ENCODE measurements at places on chromosomes 3 and 15. TPM values are rescaled to one million over a fixed set of nuclear protein-coding genes. Genes with fewer than 3 reads are reported as not detected.

Gene AMOTL2
- 14.5 TPM for total RNA-seq

GRCh38 chr15:93042211-93042610 is 46.8 kb downstream of the RGMA start:
- no peak overlapping the region for H3K27ac ChIP-seq
- no peak for DNase-seq
- peaks cover 5% of the 10 kb centered on the region for H3K4me1 ChIP-seq
- H3K27me3 ChIP-seq, result no peaks in the 10 kb centered on the region

- no peak overlapping the region for H3K4me3 ChIP-seq
- no peaks in the 10 kb centered on the region for H3K4me1 ChIP-seq
- H3K27ac ChIP-seq, result no peak overlapping the region
- H3K27me3 ChIP-seq, result no peaks in the 10 kb centered on the region
- no peaks in the 10 kb centered on the region for H3K36me3 ChIP-seq
Measured at GRCh38 chr3:122356402-122356801, 26.6 kb downstream of the MIX23 start.

Gene FGD5
- 13.8 TPM for total RNA-seq

DNA sequence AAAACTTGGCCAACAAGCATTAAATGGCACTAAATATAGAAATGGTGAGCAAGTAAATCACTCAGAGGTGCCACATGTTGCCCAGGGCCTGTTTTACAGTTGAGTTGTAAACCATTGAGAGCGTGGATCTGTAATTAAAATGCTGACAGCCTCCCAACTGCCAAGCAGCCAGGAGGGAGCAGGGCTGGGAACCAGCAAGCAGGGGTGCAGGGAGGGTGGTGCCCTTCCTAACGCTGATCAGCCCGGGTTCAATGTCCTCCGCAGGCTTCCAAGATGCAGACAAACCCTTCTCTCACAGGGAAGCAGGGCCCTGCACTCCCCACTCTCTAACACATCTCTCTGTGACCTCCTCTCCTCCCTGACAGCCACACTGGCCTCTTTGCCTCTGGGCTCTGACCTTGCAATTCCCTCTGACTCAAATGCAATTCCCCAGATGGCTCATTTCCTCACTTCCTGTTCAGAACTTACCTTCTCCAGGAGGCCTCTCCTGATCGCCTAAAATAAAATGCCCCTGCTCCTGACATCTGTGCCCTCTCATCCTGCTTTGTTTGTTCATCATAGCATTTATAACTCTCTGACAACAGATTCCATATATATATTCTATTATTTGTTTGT is 40.0 kb downstream of the WNT7A start:
- no peak for DNase-seq
- H3K27me3 ChIP-seq, result no peaks in the 10 kb centered on the region
- H3K4me1 ChIP-seq, result no peaks in the 10 kb centered on the region
- H3K27ac ChIP-seq, result no peak overlapping the region
- no peaks in the 10 kb centered on the region for H3K36me3 ChIP-seq

DNA sequence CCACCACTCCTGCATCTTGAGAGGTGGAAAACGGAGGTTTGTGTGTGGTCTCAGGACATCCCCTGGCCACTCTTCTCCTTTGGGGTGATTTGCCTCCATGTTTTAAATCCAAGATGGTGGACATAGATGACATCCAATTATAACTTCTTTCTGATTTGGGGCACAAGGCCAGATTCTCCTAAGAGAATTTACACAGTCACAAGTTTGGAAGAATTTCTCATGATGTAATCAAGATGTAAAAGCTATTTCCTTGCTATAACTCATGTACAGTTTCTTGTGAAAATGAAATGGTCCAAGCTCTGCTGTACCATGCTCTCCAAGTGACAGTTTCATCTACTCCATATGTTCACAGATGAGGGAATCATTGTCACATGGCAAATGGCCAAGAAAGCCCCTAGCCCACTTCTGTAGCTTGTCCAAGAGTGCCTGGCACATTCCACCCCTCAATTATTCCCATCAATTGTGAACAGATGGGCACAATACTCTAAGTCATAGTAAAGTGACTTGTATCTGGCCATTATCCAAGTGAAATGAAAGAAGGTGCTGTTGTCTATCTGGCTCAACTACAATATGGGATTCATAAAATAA is 134.6 kb upstream of the ROPN1 start:
- H3K4me1 ChIP-seq, result no peaks in the 10 kb centered on the region
- H3K27me3 ChIP-seq, result no peaks in the 10 kb centered on the region
- H3K4me3 ChIP-seq, result no peak overlapping the region
- H3K27ac ChIP-seq, result no peak overlapping the region
- DNase-seq, result no peak

DNA sequence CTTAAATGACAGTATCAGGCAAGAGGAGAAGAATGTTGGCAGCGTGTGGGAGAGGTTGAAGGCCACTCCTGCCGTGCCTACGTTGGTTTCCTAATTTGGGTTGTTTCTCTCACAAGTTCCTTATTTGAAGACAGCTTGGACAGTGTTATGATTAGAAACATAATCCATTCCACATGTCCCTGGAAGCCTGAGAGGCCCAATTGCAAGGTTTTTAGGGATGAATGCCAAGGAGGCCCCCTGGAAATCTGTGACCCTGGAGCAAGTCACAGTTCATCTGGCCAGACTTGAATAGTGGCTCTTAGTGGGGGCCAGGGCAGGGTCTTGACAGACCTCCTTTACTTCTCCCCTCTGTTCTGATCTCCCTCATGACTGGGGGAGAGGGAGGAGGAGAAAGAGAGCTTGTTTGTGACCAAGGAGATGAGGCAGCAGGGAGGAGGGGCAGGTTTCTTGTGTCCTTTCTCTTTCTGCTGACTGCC is 584.4 kb upstream of the TBL1XR1 start:
- H3K27ac ChIP-seq, result peak overlapping the region; percentile 82
- H3K27me3 ChIP-seq, result no peaks in the 10 kb centered on the region
- DNase-seq, result peak; percentile 19
- H3K4me3 ChIP-seq, result no peak overlapping the region
- no peaks in the 10 kb centered on the region for H3K36me3 ChIP-seq

Gene CCDC39
- total RNA-seq, result 0.27 TPM

DNA sequence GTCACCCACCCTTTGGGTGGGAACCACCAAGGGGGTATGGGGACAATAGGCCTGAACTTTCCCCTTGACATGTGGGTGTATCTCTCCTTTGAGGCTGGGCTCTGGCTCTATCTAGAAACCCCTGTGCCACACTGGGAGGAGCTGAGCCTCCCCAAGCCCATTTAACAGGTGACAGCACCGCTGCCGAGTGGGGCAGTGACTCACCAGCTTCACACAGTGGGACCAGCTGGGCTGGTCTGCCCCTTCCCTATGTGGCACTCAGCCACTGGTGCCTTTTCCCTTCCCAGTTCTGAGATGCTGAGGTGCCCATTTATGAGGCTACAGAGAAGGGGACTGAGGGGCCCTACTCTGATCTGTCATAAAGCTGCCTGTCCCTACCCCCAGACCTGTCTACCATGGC is 5.1 kb downstream of the PSTPIP1 start:
- H3K27ac ChIP-seq, result no peak overlapping the region
- no peak for DNase-seq
- H3K27me3 ChIP-seq, result no peaks in the 10 kb centered on the region
- H3K4me1 ChIP-seq, result peaks cover 11% of the 10 kb centered on the region

Gene ZNF501
- total RNA-seq, result not detected

GRCh38 chr3:41346698-41347270 is 147.5 kb downstream of the CTNNB1 start:
- H3K4me1 ChIP-seq, result no peaks in the 10 kb centered on the region
- no peak overlapping the region for H3K27ac ChIP-seq
- H3K4me3 ChIP-seq, result no peak overlapping the region
- DNase-seq, result no peak

GRCh38 chr3:186670155-186670554 is 4.3 kb downstream of the HRG start:
- H3K36me3 ChIP-seq, result no peaks in the 10 kb centered on the region
- H3K27me3 ChIP-seq, result no peaks in the 10 kb centered on the region
- no peak overlapping the region for H3K4me3 ChIP-seq
- DNase-seq, result no peak
- H3K4me1 ChIP-seq, result no peaks in the 10 kb centered on the region

Gene CCR2
- total RNA-seq, result 1.8 TPM

Gene TMCO5A
- total RNA-seq, result not detected

- H3K4me1 ChIP-seq, result no peaks in the 10 kb centered on the region
- H3K27ac ChIP-seq, result no peak overlapping the region
- no peaks in the 10 kb centered on the region for H3K36me3 ChIP-seq
- H3K4me3 ChIP-seq, result no peak overlapping the region
- H3K27me3 ChIP-seq, result peaks cover 36% of the 10 kb centered on the region
Measured at GRCh38 chr3:56477646-56478045, 9.4 kb upstream of the ERC2 start.

- no peaks in the 10 kb centered on the region for H3K4me1 ChIP-seq
- DNase-seq, result no peak
- H3K27ac ChIP-seq, result no peak overlapping the region
- H3K36me3 ChIP-seq, result no peaks in the 10 kb centered on the region
- no peaks in the 10 kb centered on the region for H3K27me3 ChIP-seq
- no peak overlapping the region for H3K4me3 ChIP-seq
Measured at GRCh38 chr3:114510201-114510600, 216.4 kb downstream of the TIGIT start.

Gene ZNF385D
- 0.40 TPM for total RNA-seq

Gene GOLGA6B
- total RNA-seq, result not detected

DNA sequence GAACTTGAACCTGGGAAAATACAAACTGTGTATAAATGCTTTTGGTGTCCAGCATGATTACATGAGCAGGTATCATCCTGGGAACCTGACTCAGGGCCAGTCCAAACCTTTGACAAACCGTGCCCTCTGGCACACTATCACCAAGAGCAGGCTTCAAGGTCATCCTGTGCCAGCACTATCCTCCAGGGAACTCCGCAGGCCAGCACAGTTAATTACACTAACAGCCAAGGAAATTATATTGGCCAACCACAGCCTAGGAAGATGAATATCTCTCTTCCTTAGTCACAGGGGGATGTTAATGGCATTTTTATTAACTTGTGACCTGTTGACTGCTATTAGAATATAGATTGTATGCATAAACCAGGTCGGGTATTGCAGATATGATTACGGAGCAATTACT is 262.0 kb downstream of the TUSC7 start:
- no peaks in the 10 kb centered on the region for H3K27me3 ChIP-seq
- no peak for DNase-seq
- H3K4me1 ChIP-seq, result no peaks in the 10 kb centered on the region
- H3K4me3 ChIP-seq, result no peak overlapping the region
- H3K36me3 ChIP-seq, result no peaks in the 10 kb centered on the region
- H3K27ac ChIP-seq, result no peak overlapping the region

- no peak for DNase-seq
- no peaks in the 10 kb centered on the region for H3K27me3 ChIP-seq
- peaks cover 10% of the 10 kb centered on the region for H3K4me1 ChIP-seq
- H3K4me3 ChIP-seq, result no peak overlapping the region
Measured at GRCh38 chr3:183317886-183318865, 65.1 kb downstream of the B3GNT5 start.

Gene SLC12A1
- total RNA-seq, result not detected

- H3K36me3 ChIP-seq, result no peaks in the 10 kb centered on the region
- no peak overlapping the region for H3K4me3 ChIP-seq
- no peak for DNase-seq
- peak overlapping the region; percentile 14 for H3K27ac ChIP-seq
- no peaks in the 10 kb centered on the region for H3K27me3 ChIP-seq
- H3K4me1 ChIP-seq, result peaks cover 9% of the 10 kb centered on the region
Measured at GRCh38 chr3:194249323-194250097, 101.6 kb downstream of the CPN2 start.

GRCh38 chr15:96583671-96584070 is 253.2 kb downstream of the NR2F2 start:
- DNase-seq, result no peak
- no peaks in the 10 kb centered on the region for H3K4me1 ChIP-seq
- H3K36me3 ChIP-seq, result no peaks in the 10 kb centered on the region
- H3K4me3 ChIP-seq, result no peak overlapping the region
- no peaks in the 10 kb centered on the region for H3K27me3 ChIP-seq
- H3K27ac ChIP-seq, result no peak overlapping the region

Gene STAB1
- 71.3 TPM for total RNA-seq

Gene MINAR1
- 0.40 TPM for total RNA-seq

DNA sequence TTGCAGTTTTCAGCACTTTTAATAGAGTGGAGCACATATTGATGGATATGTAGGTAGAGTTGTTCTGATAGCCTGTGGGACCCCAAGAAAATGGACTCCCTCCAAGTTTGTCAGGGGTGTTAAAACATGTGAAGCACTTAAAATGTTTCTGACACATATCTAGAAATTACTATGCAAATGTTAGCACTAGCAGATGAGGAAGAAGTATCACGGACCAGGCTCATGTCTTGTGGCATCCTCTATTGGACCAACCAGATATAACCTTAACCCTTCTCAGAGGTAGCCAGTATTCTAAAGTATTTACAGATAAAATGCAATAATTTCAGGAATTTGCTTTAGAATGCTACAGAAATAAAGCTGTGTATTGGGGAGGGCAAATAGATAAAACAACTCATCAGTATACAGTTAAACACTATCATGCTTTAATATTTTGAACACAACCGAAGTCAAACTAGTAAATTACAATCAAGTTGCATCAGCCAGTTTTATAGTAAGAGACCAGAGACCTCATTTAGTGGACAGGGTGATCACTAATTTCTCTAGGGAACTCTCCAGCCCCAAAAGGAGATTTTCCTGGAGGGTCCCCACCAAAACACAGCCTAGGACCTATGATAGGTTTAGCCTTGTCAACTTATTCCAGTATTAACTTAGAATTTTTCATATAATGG is 57.2 kb upstream of the FBN1 start:
- no peaks in the 10 kb centered on the region for H3K27me3 ChIP-seq
- DNase-seq, result no peak
- H3K36me3 ChIP-seq, result no peaks in the 10 kb centered on the region
- no peaks in the 10 kb centered on the region for H3K4me1 ChIP-seq
- no peak overlapping the region for H3K27ac ChIP-seq

Gene AMIGO3
- total RNA-seq, result not detected

DNA sequence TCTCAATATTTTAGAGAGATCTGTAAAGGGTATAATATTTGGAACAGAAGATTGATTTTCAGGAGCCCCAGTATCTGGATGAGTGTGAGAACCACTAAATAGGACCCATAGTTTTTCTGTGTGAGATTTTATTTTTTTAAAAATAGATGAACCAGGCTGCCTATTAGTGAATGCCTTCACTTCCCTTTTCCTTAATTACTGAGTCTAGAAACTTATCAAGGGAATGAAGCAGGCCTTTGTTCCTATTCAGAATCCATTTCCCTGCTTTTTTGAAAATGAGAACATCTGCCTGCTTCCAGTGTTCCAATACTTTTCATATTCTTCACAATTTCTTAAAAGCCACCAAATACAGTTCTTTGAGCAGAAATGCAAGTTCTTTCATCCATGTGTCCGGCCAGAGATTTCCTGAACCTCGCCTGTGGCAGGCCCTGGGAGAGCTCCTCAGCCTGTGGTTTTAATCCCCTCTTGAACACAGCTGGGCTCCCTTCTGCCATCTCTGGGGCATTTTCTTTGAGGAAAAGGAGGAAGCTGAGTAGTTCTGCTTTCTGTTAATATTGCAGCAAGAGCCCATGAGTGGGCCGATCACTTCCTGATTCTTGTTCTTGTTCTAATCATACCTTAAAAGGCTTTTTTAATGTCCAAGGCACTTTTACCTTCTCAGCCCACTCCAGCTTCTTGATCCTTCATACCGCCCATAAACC is 4.7 kb downstream of the EHD4 start:
- H3K27me3 ChIP-seq, result no peaks in the 10 kb centered on the region
- DNase-seq, result peak; percentile 28
- no peak overlapping the region for H3K4me3 ChIP-seq
- peak overlapping the region; percentile 82 for H3K27ac ChIP-seq
